Suppressor macrophage (primary cell): ENCODE measurements at places on chromosomes 7 and 10.

DNA sequence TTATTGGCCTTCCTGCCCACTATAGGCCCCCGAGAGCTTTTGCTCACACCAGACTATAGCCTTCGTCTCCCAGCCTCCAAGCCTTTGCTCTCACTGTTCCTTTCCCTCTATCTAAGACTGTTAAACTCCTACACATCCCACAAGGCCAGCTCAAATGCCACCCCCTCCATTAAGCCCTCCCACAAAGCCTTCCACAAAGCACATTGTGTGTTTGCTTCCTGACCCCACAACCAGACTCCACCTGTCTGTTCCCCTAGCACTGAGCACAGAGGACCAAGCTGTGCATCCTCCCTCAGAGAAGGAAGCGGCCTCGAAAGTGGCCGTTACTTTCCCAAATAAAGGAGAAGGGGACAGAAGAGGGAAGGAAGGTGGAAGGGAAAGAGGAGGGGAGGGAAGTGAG lies 1.3 kb downstream of the LOXL4 start:
- no peak for DNase-seq

GRCh38 chr7:141992156-141992555 lies 3.5 kb upstream of the MGAM start:
- DNase-seq, result peak; percentile 83

GRCh38 chr10:70820976-70821750 lies 5.4 kb downstream of the SGPL1 start:
- DNase-seq, result no peak

GRCh38 chr10:108147346-108147745 lies 982.8 kb upstream of the SORCS1 start:
- no peak for DNase-seq

- peak; percentile 85 for DNase-seq
These were observed 70.0 kb upstream of the ZMIZ2 start for GRCh38 chr7:44678471-44679179.

DNA sequence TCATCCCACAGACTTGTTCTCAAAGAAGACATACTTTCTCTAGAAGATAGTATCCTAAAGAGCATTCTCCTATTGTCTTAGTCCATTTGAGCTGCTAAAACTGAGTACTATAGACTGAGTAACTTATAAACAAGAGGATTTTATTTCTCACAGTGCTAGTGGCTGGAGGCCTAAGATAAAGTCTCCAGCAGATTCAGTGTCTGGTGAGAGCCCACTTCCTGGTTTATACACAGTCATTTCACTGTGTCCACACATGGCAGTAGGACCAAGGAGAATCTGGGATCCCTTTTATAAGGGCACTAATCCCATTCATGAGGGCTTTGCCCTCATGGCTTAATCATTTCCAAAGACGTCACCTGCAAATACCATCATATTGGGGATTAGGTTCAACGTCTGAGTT lies 68.7 kb downstream of the LRRC17 start:
- DNase-seq, result no peak
